Camera-type eye (tissue), 1 donor: ENCODE measurements at places on chromosomes 5 and 9. TPM values are rescaled to one million over a fixed set of nuclear protein-coding genes. Genes with fewer than 3 reads are reported as not detected.

STING1 gene
- 20.9 TPM for total RNA-seq

EGFLAM gene
- total RNA-seq, result 75.3 TPM

SLC34A1 gene
- not detected for total RNA-seq

CCNB1 gene
- 26.3 TPM for total RNA-seq

NRARP gene
- total RNA-seq, result 23.3 TPM

ZNF883 gene
- total RNA-seq, result 18.9 TPM

DCAF12 gene
- total RNA-seq, result 40.1 TPM

PCDHB16 gene
- total RNA-seq, result 9.2 TPM

PKD2L2 gene
- total RNA-seq, result not detected

SEMA6A gene
- 65.3 TPM for total RNA-seq

UCK1 gene
- 29.6 TPM for total RNA-seq

ACOT12 gene
- not detected for total RNA-seq

C5orf15 gene
- total RNA-seq, result 85.4 TPM

KLF9 gene
- total RNA-seq, result 20.8 TPM

CBY3 gene
- total RNA-seq, result not detected

PCDHB9 gene
- total RNA-seq, result 5.9 TPM

RANBP3L gene
- 2.0 TPM for total RNA-seq

FCN2 gene
- not detected for total RNA-seq

SLC34A3 gene
- total RNA-seq, result not detected

MPDZ gene
- total RNA-seq, result 110 TPM

ZBTB34 gene
- 35.9 TPM for total RNA-seq

PCDHA12 gene
- total RNA-seq, result 5.1 TPM

PLPP7 gene
- total RNA-seq, result 15.3 TPM

PRLR gene
- 1.9 TPM for total RNA-seq

CTXN3 gene
- total RNA-seq, result 4.0 TPM

DDX4 gene
- not detected for total RNA-seq

CAMSAP1 gene
- total RNA-seq, result 123 TPM

TOR1B gene
- total RNA-seq, result 43.3 TPM

CCL19 gene
- total RNA-seq, result not detected

SPAAR gene
- 0.33 TPM for total RNA-seq

ADAMTSL1 gene
- 85.3 TPM for total RNA-seq

TYRP1 gene
- 326 TPM for total RNA-seq

PCSK5 gene
- total RNA-seq, result 37.7 TPM

LCP2 gene
- 8.6 TPM for total RNA-seq

PCDHA1 gene
- total RNA-seq, result 0.71 TPM

EDIL3 gene
- total RNA-seq, result 75.6 TPM

PCDHGA2 gene
- total RNA-seq, result 15.8 TPM

GZMA gene
- total RNA-seq, result 1.2 TPM

FOXE1 gene
- total RNA-seq, result not detected

CYSRT1 gene
- 0.60 TPM for total RNA-seq

SLC6A18 gene
- not detected for total RNA-seq

PCDHA9 gene
- 4.6 TPM for total RNA-seq

ZNF79 gene
- 19.1 TPM for total RNA-seq

GDA gene
- total RNA-seq, result 0.55 TPM

FBP2 gene
- 1.0 TPM for total RNA-seq

PCDHGB1 gene
- 10.9 TPM for total RNA-seq

KIAA1958 gene
- 36.6 TPM for total RNA-seq

FOXD4L4 gene
- total RNA-seq, result 0.22 TPM
